Suprapubic skin (tissue), 4 donors: ENCODE measurements at places on chromosomes 4 and X.

GRCh38 chr4:76690011-76690905, 207.7 kb downstream of the SOWAHB start:
- no peak for DNase-seq

GRCh38 chrX:110321670-110322069, 3.8 kb upstream of the AMMECR1 start:
- no peak for DNase-seq

GRCh38 chrX:101693476-101693875, 33.8 kb upstream of the ARMCX2 start:
- DNase-seq: no peak

- DNase-seq: no peak
Measured at GRCh38 chr4:69710580-69710979, 49.8 kb downstream of the SULT1B1 start.

GRCh38 chr4:109826719-109827118, 1.1 kb upstream of the RRH start:
- DNase-seq: no peak

DNA sequence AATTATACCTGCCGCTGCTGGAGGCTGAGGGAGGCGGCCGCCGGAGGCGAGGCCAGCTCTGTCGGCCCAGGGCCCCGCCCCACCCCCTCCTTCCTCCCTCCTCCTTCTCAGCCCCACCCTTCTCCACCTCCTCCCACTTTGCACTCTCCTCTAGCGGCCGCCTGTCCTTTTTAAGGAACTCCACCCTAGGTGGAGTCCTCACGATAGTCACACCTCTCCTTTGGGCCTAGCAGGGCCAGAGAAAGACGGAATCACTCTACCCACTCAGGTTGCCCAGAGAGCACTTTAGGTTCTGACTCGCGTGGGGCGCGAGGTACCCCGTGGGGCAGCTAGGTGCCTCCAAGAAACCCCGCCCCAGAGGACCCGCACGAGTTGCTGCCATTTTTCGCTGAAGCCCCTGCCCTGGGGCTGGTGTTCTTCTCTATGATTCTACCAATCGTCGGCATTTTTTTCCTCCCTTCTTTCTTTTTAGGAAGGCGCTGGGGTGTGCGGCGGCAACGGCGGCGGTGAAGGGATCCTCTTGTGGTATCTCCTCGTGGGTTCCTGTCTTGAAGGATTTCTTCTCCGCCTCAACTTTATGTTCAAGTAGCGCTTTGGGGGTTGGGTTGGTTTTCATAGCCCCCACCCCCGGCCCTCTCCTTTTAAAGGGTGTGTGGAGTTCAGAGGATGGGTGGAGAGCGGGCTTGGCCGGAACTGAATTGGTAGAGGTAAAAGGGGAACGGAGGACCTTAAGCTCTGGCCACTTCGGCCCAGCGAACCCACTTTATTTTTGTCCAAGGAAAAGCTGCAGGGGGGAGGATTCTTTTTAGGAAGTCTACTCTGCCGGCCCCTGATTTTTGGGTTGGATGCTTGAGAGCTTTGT, at the start of gene KLF8:
Gene KLF8 (plus strand): TSS at position 136 of the 862 bp plus-strand sequence. CDS start 979 bp downstream, outside the sequence.
- DNase-seq: peak; percentile 77

DNA sequence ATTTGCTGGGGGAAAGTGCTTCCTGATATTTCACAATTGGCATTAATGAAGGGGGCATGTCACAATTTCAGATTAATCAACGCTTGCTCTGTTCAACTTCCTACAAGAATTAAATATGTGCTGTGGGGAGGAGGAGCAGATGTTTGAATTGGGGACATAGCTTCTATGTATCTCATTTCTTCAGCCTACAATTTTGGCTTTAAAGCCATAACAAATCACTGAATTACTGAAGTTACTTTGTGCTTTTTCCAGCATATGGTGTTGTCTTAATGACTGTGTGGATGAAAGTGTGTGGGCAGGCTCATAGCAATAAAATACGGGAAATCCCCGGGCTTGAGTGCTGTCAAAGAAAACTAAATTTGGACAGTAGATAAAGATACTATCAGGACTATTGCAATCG, 813 bp downstream of the TLR7 start:
- DNase-seq: no peak

DNA sequence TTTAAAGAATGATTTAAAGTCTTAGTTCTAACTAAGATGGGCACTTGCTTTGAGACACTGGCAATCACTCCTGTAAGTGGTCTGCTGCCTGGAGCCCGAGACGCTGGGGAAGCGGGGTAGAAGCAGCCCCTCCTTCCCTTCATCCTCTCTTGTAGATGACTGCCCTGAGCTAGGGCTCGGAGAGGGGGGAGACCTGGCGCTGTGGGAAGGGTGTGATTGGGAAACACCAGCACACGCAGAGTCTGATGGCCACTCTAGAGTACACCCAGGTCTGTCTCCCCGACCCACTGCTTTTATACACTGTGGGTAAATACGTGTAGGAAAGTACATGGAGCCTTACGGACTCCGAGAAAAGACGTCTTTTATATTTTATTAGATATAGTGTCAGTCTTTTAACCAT, 24.0 kb downstream of the LRP2BP start:
- DNase-seq: no peak

- DNase-seq: peak; percentile 52
Measured at GRCh38 chr4:7430368-7430964, 4.3 kb downstream of the PSAPL1 start.

DNA sequence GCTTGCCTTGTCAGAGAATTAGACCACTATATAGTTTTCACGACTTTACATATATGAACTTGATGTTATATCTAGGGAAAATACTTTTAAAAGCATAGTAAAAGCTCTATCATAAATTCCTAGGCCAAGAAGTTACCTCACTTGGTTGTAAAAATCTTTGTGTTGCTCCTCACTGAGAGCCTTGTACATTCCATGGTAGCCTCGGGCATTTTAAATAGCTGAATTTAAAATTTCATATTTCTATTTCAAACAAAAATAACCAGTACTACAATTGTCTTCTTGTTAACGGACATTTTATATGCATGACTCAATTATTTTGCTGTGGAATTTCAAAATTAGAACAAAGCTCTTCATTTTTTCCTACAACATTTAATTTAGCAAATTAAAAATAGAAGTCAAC, 107.6 kb downstream of the MID1 start:
- no peak for DNase-seq

DNA sequence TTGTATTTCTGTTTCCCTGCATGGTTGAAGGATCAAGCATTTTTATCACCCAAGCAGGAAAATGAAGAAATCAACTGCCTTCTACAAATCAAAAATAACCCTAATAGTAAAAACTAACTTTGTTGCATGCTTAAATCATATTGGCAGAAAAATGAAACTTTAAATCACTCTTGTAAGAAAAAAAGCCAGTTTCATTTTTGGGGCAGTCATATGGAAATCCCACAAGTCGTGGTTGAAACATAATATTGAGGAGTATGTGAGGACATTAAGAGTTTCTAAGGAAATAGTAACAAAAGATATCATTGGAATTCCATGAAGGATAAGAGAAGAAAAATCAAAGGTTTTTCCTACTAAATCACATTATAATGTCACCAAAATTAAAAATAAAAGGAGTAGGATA, 8.4 kb downstream of the TEC start:
- DNase-seq: no peak

- DNase-seq: no peak
Measured at GRCh38 chrX:47373198-47373597, 2.8 kb downstream of the ZNF157 start.

DNA sequence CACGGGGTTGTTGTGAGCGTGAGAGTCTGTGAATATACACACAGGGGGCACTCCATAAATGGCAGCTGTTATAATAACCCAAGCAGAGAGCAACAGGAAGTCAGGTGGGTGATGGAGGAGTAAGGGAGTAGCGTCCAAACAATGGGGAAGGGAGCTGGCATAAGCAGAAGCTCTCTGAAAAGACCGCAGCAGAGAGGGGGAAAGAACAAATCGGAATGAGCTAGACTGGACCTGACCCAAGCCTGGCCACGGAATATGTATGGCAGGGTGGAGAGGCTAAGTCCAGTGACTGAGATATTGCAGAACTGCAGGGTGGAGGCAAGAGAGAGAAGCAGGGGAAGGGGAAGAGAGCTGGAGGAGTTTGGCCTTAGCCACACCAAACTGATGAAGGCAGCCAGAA, 6.5 kb upstream of the GJB1 start:
- no peak for DNase-seq

GRCh38 chrX:13934731-13935130, 95.0 kb downstream of the GEMIN8 start:
- no peak for DNase-seq

DNA sequence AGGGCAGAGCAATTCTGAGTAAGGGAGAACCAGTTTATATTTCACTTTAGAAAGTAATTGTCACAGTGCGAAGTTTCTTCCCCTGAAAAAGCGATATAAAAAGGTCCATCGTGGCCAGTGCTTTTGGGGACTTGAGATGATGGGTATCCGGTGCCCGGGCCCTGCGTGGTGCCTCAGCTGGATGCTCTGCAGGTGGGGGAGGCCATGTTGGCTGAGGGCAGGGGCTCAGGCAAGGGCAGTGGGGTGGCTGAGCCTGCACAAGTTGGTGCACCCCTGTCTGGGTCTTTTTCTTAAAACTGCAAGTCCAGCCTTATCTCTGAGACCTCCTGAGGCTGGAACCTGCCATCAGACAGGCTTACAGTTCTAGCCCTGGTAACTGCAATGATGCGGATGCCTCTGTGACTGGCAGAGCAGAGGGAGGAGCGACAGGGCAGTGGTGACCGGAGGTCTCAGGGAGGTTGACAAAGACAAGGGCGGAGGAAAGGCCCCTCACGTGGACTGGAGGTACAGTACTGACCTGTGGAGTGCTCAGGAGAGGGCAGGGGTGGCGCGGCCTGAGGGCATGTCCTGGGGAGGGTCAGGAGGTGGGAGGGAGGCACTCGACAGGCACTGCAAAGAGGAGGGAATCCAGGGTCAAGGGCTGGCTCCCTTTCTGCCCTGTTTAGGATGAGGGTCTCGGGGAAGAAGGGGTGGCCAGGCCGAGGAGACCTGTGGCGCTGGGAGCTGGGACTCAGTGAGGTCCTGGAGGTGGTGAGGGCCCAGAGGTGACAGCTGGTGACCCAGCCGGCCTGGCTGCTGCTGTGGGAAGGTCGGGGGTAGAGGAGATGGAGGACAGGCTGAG, 1.8 kb downstream of the RGS12 start:
- no peak for DNase-seq

DNA sequence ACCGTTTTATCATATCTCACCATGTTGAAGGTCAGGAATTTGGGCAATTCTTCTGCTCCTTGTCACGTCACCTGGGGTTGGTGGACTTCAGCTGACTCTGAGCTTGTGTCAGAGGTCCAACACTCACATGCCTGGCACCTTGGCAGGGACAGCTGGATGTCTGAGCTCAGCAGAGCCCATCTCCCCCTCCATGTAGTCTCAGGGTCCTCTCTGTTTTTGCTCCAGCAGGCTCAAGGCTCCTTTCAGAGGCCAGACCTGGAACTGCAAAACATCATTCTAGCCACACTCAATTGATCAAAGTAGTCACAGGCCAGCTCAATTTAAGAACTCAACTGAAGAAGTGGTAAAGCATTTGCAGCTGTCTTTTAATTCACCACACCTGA, 45.4 kb downstream of the EDNRA start:
- DNase-seq: no peak

GRCh38 chr4:118158763-118159375, 124.6 kb downstream of the NDST3 start:
- no peak for DNase-seq

DNA sequence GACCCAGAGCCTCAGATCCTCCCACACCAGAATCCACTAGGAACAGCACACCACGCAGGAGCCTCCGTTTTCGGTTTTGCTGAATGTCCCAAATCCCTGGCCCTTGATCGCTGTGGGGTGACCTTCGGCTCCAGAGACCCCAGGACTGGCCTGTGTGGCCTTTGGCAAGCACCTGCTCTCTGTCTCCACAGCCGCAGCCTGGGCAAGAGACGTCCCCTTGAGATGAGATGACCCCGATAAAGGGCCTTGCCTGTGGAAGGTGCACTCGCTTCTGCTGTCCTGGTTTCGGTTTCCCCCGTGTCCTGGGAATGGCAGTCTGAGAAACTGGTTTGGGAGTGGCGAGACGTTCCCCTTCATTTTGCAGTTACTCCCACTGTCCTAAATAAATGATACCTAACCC, 9.6 kb downstream of the PSAPL1 start:
- peak; percentile 58 for DNase-seq

- DNase-seq: no peak
Measured at GRCh38 chr4:89067417-89067816, 10.4 kb upstream of the FAM13A start.

DNA sequence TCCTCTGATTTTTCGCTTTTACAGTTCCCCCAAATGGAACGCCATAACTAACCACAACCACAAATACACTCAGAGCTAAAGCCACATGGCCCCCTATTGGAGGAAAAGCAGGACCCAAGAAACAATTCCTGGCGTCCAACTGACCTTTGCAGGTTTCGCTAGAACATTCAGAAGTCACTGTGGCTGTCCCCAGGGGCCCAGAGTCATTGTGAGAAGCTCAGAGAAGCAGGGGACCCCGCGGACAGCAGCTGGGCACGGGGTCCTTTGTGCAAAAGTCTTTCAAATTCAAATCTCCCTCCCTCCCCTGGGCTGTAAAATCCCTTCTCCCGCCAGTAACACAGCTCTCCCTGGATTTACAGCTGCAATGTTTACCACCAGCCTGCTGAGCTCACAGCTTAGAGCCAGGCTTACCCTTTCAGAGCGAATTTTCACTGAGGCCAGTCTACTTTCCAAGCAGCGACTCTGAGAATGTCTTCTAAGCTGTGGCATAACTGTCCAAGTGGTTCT, 214.8 kb downstream of the CRLF2 start:
- DNase-seq: no peak

GRCh38 chr4:40055863-40056715, 561 bp upstream of the N4BP2 start:
- peak; percentile 87 for DNase-seq

- no peak for DNase-seq
Measured at GRCh38 chr4:1622956-1623355, 61.2 kb downstream of the FAM53A start.

- no peak for DNase-seq
Measured at GRCh38 chr4:4947721-4948120, 71.5 kb downstream of the CYTL1 start.

- no peak for DNase-seq
Measured at GRCh38 chr4:53854991-53855568, 209.3 kb downstream of the CHIC2 start.

GRCh38 chr4:140754918-140755773, 1.0 kb downstream of the TBC1D9 start:
- DNase-seq: no peak

DNA sequence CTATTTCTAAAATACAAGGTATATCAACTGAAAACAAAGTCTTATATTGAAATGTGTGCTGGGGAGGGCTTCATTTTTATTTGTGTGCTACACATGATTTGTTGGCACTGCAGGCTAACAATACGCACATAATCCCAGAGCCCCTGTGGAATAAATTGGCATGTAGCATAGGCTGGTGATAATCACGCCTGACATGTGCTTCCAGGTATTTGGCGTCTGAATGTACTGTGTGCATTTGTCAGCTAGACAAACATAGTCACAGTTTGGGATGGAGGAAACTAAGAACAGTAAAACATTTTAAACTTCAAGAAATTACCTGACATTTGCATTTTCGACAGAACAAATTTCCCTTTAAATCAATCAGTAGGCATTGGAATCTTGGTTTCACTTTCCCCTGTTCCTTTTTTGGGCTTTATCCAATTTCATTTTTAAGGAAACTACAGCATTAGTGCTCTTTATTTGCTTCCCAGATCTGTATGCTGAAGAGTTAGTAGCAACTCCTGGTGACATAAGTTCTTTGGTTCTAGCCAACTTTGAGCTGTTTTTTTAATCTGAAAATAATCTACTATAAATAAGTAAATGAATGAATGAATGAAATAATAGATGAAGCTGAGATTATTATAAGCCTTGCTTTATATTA, 472.3 kb downstream of the PDHA2 start:
- no peak for DNase-seq

- no peak for DNase-seq
Measured at GRCh38 chrX:16678689-16679088, 28.7 kb downstream of the S100G start.
